HepG2 (cell line): ENCODE measurements at places on chromosomes 1 and 21. TPM values are rescaled to one million over a fixed set of nuclear protein-coding genes. Genes with fewer than 3 reads are reported as not detected.

The RASSF5 gene
- 0.40 and 0.50 TPM in 2 replicates for polyA plus RNA-seq

The GPR3 gene
- 2.6 and 2.7 TPM in 2 replicates for polyA plus RNA-seq

The VASH2 gene
- 0.44 and 0.60 TPM in 2 replicates for polyA plus RNA-seq

The DSCAM gene
- polyA plus RNA-seq: not detected in 2 replicates

The TEX38 gene
- 0.07 and 0.18 TPM in 2 replicates for polyA plus RNA-seq

The IGSF9 gene
- 0.03 and 0.04 TPM in 2 replicates for polyA plus RNA-seq

The ZNF695 gene
- polyA plus RNA-seq: 1.7 and 2.9 TPM in 2 replicates

The SYT6 gene
- not detected in 2 replicates for polyA plus RNA-seq

The BTG2 gene
- 13.6 and 16.7 TPM in 2 replicates for polyA plus RNA-seq

The NID1 gene
- 56.1 and 77.2 TPM in 2 replicates for polyA plus RNA-seq

The KRTAP15-1 gene
- polyA plus RNA-seq: not detected in 2 replicates

The GPR37L1 gene
- polyA plus RNA-seq: 0.12 and 0.13 TPM in 2 replicates

The PLA2G2C gene
- polyA plus RNA-seq: not detected in 2 replicates

The CRP gene
- polyA plus RNA-seq: not detected in 2 replicates

The FAM131C gene
- polyA plus RNA-seq: 0.07 and 0.10 TPM in 2 replicates

The DDR2 gene
- 0.30 and 0.36 TPM in 2 replicates for polyA plus RNA-seq

The RPTN gene
- not detected in 2 replicates for polyA plus RNA-seq

The NIBAN1 gene
- not detected in 2 replicates for polyA plus RNA-seq

The LYPD8 gene
- polyA plus RNA-seq: not detected in 2 replicates

The PADI1 gene
- polyA plus RNA-seq: not detected in 2 replicates

The LIN28A gene
- polyA plus RNA-seq: 0.01 TPM in 1 of 2 replicates, not detected in the other

The FAM3B gene
- 43.6 and 46.5 TPM in 2 replicates for polyA plus RNA-seq

The NPR1 gene
- polyA plus RNA-seq: not detected in 2 replicates

The LDLRAD1 gene
- polyA plus RNA-seq: 13.5 and 14.0 TPM in 2 replicates

The SLC22A15 gene
- polyA plus RNA-seq: 1.7 and 2.3 TPM in 2 replicates

The PSRC1 gene
- 23.9 and 30.3 TPM in 2 replicates for polyA plus RNA-seq

The CFHR4 gene
- not detected in 2 replicates for polyA plus RNA-seq

The STMN1 gene
- polyA plus RNA-seq: 27.3 and 45.9 TPM in 2 replicates

The SPATA1 gene
- 0.70 and 0.93 TPM in 2 replicates for polyA plus RNA-seq

The MIXL1 gene
- polyA plus RNA-seq: 12.5 and 18.5 TPM in 2 replicates

The HPCAL4 gene
- polyA plus RNA-seq: not detected in 2 replicates

The OR2T11 gene
- polyA plus RNA-seq: not detected in 2 replicates

The VCAM1 gene
- not detected in 2 replicates for polyA plus RNA-seq

The GJB4 gene
- not detected in 2 replicates for polyA plus RNA-seq

The RAB13 gene
- polyA plus RNA-seq: 15.9 and 16.0 TPM in 2 replicates

The CD101 gene
- polyA plus RNA-seq: 0.05 TPM in 1 of 2 replicates, not detected in the other

The LRRC8C gene
- 0.25 and 0.32 TPM in 2 replicates for polyA plus RNA-seq

The AJAP1 gene
- not detected in 2 replicates for polyA plus RNA-seq

The AMY2A gene
- not detected in 2 replicates for polyA plus RNA-seq

The FALEC gene
- 0.20 and 0.33 TPM in 2 replicates for polyA plus RNA-seq

The CLCA4 gene
- polyA plus RNA-seq: not detected in 2 replicates

The CTSK gene
- 6.2 and 6.3 TPM in 2 replicates for polyA plus RNA-seq

The RAD54L gene
- polyA plus RNA-seq: 8.1 and 10.2 TPM in 2 replicates

The SUCO gene
- 9.7 and 12.6 TPM in 2 replicates for polyA plus RNA-seq

The SGIP1 gene
- polyA plus RNA-seq: 0.01 TPM in 1 of 2 replicates, not detected in the other

The PKP1 gene
- not detected in 2 replicates for polyA plus RNA-seq

The FCRL5 gene
- polyA plus RNA-seq: not detected in 2 replicates

The OR2AK2 gene
- polyA plus RNA-seq: not detected in 2 replicates

The EXTL1 gene
- polyA plus RNA-seq: 1.0 and 1.5 TPM in 2 replicates

The F3 gene
- 5.8 and 6.6 TPM in 2 replicates for polyA plus RNA-seq

The IKBKE gene
- polyA plus RNA-seq: 3.7 and 4.5 TPM in 2 replicates

The TNNT2 gene
- 0.63 and 1.3 TPM in 2 replicates for polyA plus RNA-seq

The RHD gene
- polyA plus RNA-seq: 0.09 TPM in 1 of 2 replicates, not detected in the other

The SLFNL1 gene
- 0.18 and 0.20 TPM in 2 replicates for polyA plus RNA-seq
